ENCODE measurements at places on chromosomes 7 and 10.

GRCh38 chr7:102454468-102454867, 10.2 kb downstream of the ALKBH4 start:
- no peak for DNase-seq

DNA sequence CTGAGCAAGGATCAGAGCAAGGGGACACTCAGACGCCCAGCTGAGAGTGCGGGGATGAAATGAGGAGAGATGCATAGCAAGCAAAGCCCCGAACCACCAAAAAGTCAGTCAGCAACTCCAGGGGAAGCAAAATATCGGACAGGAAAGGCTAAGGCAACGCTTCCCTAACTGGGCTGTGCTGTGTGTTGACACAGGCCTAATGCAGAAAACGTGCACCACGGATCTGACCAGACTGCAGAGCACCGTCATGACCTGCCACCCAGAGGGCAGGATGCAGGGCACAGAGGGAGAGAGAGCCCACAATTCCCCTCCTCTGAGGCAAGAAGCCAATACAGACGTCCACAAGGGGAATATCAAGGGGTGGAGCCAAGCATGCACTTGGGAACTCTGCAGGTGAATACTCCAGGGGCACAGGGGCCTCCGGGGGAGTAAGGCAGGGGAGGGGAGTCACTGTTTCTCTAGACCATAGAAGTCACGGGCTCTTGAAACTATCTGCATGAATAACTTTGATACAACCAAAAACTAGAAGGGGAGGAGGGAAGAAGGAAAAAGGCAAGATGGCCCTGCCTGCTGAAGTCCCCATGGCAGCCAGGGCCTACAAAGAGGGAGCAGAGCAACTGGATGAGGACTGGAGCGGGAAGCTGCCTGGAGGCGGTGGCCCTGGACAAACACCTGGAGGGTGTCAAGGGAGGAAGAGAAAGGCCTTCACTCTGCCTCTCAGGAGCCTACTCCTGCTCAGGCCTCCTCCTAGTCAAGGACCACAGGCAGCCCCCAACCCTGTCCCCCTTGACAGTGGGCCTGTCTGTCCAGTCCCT, 26.2 kb downstream of the GRID1 start:
- no peak for DNase-seq

GRCh38 chr10:71396711-71397295, at the start of gene CDH23:
Gene CDH23, plus strand, starts transcription at chr10:71396920. Its CDS starts 42,912 bp downstream, at chr10:71439832.
- peak; percentile 10 for DNase-seq

- no peak for DNase-seq
Measured at GRCh38 chr7:1355568-1356340, 103.5 kb downstream of the MICALL2 start.

DNA sequence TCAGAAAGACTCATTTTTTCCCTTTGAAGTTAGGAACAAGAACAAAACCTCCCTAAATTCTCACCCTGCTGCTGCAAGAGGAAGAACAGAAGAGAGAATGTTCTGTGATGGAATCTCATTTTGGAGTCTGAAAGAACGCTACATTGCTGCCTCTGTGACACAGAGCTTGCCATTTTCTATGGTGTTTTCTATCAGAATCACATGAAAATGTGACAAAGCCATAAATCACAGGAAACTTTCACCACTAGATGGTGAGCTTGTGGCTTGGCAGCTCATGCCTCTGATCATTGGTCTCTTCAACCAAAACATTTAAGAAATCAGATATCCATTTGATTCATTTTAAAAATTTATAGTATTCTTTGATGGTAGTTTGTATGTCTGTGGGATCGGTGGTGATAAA, 82.9 kb downstream of the CADPS2 start:
- peak; percentile 31 for DNase-seq

DNA sequence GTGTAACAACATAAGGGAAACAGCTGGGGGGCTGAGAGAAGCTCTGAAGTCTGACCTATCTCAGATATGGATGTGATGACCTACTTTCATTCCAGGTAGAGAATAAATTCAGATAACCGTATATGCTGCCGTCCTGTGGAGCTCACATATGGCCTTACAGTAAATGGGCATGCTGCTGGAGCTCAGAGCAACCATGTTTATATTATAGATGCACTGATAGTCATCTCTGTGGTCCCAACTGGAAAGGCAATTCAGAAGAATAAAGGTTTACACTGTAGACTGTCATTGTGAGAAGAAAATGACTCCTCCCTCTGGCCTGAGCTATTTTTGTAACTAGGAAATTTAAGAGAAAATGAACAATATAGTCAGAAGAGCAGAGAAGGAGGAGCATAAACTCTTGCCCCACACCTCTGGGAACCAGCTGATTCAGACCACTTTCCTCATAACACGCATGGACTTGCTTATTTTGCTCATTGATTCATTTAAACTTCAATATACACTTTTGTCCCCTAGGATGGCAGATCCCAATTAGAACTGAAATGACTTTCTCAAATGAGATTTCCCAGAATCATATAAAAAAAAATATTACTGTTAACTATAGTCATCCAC, 69.9 kb upstream of the NXPH1 start:
- no peak for DNase-seq

DNA sequence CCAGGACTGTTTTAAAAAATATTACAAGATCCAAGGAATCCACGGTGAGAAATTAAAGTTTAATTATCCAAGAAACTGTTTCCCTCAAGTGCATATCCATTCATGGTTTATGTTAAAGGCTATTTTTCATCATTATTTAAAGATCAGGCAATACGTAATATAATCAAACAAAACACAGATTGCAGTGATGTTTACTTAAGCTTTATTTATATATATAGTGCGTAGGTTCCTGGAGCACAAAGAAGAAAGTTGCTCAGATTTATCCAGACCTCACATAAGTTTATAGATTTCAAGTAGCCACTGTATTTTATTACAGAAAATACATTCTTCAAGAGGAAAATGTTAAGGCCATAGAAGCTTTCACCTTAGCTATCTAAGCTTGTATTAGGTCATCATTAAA, 210.0 kb upstream of the KLF14 start:
- no peak for DNase-seq

- DNase-seq: no peak
Measured at GRCh38 chr7:39088730-39089593, 111.3 kb downstream of the POU6F2 start.

DNA sequence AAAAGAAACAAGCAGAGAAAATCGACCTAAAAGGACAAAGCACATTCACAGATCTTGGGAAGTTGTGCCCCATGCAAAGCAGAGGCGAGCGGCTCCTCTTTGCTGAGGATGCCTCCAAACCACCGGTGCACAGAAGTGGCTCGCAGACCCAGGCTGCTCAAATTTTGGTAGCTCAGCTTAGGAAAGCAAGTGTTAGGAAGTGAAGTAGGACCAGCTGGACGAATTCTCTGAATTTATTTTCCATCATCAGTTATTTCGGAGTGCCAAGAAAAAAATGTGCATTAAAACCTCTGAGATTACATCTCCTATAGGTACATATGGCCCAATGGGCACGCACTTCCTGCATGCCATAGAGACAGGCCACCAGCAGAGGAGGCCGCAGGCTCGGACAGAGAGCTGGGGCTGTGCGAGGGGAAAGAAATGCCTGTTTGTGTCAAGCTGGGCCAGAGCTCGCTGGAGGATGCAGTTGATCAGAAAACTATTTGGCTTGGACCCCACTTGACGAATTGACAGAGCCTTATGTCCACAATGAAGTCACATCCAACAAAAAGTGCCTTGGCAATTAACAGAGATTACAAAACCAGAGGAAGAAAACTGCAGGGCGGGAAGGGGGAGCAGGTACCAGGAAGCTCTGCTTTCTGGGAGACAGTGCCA, 122.3 kb upstream of the LYZL2 start:
- DNase-seq: peak; percentile 52

DNA sequence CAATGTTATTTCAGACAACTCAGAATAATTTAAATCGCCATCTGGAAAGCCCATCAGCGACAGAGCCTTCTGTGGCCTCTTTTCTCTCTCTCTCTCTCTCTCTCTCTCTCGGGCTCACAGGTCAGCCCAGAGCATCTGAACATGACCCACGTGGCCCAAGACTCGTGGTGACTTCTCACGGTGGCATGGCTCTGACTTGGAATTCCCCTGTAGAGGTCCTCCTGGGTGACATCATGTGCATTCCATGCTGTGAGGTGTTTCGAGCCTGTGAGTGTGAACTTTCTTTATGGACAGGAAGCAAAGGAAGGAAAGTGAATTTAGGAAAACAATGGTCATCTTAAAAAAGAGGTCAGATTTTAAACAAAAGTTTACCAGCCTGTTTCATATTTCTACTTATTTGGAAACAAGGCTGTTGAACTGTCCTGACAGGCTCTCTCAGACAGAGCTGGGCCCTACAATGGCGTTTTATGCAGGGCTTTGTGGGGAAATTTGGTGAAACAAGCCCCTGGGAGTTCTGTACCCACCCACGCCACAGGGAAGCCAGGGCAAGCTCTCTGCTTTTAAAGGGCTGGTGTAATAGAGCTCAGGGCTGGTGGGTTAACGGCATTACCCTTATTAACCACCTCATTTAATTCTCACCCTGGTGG, 359.7 kb upstream of the ZNF32 start:
- no peak for DNase-seq

GRCh38 chr10:114526126-114526503, 121.8 kb upstream of the AFAP1L2 start:
- DNase-seq: peak; percentile 31

GRCh38 chr7:155815332-155816191, 3.3 kb upstream of the SHH start:
- DNase-seq: peak; percentile 53

GRCh38 chr7:15906436-15906835, 220.0 kb upstream of the MEOX2 start:
- no peak for DNase-seq

DNA sequence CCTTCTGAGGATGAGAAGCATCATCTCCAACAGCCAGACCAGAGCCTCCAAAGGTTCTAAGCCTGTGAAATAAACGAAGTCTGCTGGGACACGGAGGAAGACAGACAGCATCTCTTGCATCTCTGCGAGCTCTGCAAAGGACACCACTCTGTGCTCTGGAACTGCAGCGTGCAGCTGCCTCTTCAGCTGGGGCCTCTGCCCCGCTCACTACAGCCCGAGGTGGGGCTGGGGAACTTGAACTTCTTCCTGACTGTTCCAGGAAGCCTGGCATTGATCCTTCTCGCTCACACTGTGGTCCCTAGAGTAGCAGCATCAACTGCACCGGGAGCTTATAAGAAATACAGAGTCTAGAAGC, 163.3 kb downstream of the USP6NL start:
- no peak for DNase-seq

GRCh38 chr10:110780704-110781103, 91.0 kb upstream of the PDCD4 start:
- DNase-seq: no peak

GRCh38 chr7:135510592-135511183, 786 bp upstream of the CNOT4 start:
- no peak for DNase-seq

GRCh38 chr7:99737726-99738125, 2.7 kb upstream of the CYP3A7 start:
- DNase-seq: peak; percentile 17

DNA sequence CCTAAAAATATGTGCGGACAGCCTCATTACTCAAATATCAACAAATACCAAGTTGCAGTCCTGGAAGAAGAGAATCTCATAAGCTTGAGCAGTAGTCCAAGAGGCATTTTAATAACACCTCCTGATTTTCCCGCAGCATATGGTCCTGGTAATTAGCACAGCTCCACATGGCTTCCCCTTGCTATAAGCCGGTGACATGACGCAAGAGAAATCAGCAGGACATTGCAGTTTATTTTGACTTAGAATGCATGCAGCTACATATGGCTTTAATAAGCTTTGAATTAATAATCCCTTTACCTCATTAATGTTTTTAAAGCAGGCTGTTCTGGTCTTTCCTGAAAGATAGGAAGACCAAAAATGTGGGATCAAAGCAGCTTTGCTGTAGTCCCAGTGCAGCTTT, 137.6 kb downstream of the RAMP3 start:
- DNase-seq: no peak

- DNase-seq: no peak
Measured at GRCh38 chr7:156772725-156773124, 120.3 kb downstream of the LMBR1 start.

DNA sequence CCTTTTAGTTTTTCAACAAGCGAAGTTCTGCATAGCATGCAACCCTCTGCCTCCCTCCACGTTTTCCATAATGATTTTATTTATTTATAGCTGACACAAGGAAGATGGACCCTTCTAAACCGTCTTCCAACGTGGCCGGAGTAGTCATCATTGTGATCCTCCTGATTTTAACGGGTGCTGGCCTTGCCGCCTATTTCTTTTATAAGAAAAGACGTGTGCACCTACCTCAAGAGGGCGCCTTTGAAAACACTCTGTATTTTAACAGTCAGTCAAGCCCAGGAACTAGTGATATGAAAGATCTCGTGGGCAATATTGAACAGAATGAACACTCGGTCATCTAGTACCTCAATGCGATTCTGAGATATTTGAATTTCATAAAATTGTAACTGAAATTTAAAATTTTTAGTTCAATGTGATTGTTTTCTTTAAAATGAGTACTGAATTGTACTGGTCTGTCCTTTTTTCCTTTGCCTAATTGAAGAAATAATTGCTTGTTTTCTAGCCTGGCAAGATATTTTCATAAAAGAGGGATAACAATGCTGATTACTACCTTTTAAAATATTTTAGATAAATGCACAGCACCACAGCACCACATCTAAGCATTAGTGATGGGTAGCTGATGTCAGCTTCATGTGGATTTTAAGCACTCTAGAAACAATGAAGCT, 41.5 kb upstream of the SLC39A12 start:
- DNase-seq: peak; percentile 54

DNA sequence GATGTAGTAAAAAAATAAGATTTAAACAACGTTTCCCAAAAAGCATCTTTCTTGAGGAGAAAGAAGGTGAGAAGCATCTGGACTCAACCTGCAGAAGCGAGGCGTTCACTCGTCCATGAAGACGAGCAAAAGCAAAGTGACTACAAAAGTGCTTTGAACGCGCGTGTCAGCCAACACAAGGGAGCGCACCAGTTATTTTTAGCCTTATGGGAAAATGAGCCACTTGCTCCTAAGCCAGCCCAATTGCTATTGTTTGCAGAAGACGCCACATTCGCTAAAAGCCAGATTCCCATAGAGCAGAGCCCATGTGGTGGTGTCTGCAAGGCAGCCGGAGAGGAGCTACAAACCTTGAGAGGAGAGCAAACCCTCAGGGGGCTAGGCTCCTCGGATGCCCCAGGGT, 122.5 kb downstream of the FAM53B start:
- DNase-seq: no peak

- peak; percentile 22 for DNase-seq
Measured at GRCh38 chr7:100130608-100131453, 4.1 kb downstream of the MBLAC1 start.

- no peak for DNase-seq
Measured at GRCh38 chr7:10104292-10104691, 869.4 kb upstream of the PHF14 start.

DNA sequence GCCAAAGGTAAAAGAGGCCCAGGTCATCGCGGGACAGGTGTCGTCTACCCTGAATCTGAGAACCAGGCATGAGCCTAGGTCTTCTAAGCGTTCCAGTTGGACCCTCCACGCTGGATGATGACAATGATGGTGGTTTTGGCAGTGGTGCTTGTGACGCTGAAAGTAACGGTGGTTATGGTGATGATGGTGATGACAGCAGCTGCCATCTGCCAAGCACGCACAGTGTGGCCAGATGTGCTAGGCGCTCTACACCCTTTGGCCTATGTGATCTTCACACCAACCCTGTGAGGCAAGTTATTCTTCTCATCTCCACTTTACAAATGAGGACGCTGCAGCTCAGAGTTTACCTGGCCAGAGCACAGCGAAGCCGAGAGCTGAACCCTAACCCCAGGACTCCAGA, 93.9 kb downstream of the FAM53B start:
- no peak for DNase-seq
